ENCODE measurements at places on chromosomes 16 and 17.

DNA sequence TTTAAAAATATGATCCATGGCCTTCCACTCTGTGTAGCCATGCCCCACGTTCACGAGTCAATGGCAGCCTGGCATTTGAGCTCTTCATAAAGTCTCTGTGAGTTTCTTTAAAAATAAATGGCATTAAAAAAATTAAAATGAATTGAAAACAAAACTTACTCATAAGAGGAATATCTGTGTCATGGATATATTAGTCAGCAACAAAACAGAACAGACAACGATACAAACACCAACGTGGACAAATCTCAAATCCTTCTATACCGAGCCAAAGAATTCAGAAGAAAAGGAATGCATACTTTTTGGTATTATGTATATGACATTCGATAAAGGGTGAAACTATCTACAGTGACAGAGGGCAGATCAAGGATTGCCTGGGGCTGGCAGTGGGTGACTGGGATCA is 8.2 kb upstream of the CMIP start:
- no peak for DNase-seq

DNA sequence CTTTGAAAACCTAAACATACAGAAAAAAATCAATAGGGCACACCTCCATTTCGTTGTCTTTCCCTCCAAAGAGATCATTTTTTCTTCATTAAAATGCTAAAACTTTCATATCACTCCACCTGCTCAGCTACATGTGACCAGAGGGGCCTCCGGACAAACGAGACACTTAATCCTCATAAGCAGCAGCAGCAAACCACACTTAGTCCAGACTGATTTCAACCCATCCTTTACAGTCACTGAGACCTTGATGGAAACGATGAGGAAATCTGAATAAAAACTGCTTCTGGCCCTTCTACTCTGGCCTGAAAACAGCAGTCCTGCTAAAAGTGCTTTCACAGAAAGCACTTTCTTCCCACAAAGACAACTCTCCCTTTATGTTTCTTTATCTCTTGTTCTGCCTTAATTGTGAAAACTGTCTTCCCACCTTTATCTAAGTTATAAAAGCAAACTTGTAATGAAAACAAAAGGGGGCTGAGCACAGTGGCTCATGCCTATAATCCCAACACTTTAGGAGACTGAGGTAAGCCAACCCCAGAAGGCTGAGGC is 4.6 kb downstream of the ANKRD11 start:
- no peak for DNase-seq

DNA sequence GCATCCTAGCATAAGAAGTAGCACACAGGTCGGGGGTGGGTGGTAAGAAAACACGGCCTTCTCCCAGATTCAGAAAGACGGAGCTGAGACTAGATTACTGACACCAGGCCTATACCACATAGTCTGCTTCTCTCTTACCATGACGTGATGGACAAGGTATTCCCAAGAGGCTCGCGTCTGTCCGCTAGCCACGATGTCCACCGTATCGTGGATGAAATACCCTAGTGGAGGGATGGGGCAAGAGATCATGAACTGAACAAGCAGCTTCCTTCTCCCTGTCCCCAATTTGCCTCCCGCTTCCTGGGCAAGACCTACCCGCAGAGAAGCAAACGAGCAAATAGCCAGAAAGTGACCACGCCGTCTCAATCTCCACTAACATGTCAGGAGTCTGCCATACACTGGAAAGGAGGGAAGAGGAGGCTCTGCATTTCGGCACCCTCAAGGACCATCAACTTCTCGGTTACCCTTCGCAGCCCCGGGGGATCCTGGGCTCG is 820 bp downstream of the TLCD1 start:
- DNase-seq, result no peak

DNA sequence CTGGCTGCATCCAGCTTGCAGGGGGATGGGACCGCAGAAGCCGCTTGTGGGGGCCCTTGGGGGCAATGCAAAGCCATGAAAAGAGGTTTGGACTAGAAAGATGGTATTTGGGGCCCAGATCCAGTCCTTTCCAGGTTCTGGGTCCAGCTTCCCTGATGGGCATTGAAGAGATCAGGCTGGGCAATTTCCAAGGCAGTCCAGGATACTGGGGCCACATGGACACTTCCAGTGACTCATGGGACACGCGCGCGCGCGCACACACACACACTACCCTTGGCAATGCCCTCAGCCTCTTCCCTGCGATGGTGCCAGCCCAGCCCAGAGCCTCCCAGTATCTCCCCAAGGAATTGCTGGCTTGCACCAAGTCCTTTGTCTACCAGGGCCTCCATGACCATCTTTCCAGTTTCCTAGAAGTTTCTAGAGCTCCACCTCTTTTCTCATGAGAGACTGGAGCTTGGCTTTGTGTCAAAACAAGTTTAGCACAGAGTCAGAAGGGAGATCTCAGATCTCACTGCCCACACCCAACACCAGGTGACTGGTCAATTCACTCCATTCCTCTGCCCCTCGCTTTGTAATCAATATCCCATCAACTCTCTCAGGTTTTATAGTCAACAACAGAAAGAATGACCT is 44.3 kb downstream of the WNT3 start:
- DNase-seq, result no peak

DNA sequence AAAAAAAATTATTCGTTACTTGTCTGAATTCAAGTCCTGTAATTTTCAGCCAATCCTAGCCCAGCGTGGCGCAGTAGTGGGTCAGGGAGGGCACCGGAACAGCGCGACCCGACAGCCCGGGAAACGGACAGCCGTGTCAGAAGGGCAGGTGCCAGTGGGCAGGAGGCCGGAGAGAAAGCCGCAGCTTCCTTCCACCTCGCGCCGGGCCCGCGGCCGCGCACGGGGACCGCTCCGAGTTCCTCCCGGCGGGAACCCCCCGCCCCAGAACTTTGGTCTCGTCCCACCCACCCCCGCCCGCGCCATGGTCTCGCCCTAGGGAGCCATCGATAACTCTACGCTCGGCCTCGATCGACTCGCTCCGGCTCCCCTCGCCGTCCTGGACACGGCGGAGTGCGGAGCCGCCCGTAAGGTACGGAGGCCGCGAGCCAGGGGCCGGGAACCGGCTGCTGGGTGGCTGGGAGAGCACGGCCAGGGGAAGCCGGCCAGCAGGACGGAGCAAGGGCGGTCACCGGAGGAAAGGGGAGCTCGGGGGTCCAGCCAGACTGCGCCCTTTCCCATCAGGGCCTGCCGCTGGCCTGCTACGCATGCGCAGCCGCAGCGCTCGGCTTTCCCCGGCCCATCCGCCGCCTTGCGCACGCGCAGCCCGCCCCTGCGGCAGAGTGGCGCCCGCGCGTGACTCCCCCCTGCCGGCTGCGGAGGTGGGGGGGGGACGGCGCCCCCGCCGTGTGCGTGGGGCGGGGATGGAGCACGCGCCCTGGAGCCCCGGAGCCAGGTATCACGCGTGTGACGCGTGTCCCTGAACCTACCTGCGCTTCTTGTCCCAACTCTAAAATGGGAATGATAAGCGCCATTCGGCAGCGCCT is at the start of gene MLST8:
MLST8 (plus strand) TSS at position 351 of the 863 bp plus-strand sequence. CDS start 632 bp downstream, outside the sequence.
- peak; percentile 83 for DNase-seq

GRCh38 chr17:82892899-82893565 is 53.2 kb upstream of the ZNF750 start:
- DNase-seq, result no peak

GRCh38 chr17:76683011-76683755 is 27.6 kb downstream of the MXRA7 start:
- DNase-seq, result no peak

GRCh38 chr17:41258406-41258805 is 3.2 kb downstream of the KRTAP9-9 start:
- no peak for DNase-seq

GRCh38 chr16:15985144-15985543 is 35.7 kb downstream of the ABCC1 start:
- no peak for DNase-seq

DNA sequence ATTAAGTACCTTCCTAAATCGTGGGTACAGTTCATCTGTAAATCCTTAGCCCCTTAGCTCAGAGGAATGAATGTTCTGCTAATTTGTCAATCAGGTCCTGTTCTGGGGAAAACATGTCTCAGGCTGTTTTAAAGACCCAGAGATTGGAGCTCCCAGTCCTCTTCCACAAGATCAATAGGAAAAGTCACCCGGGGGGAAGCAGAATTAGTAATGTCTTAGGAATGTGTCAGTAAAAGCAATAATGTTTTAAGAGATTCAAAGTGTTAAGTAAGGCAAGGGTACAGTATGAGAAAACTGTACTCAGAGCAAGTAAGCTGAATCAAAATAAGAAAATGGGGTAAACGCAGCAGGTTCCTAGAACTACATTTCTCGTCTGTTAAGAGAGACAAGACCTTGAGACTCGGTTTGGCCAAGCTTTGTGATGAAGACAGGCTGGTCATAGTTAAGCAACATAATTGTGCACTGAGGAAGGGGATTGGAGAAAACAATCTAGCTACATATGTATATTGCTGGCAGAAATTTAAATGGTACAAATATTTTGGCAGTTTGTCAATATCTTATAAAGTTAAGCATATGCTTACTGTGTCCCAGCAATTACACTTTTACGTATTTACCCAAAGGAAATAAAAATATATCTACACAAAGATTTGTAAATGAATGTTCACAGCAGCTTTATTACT is 192.9 kb upstream of the C17orf78 start:
- DNase-seq, result no peak

DNA sequence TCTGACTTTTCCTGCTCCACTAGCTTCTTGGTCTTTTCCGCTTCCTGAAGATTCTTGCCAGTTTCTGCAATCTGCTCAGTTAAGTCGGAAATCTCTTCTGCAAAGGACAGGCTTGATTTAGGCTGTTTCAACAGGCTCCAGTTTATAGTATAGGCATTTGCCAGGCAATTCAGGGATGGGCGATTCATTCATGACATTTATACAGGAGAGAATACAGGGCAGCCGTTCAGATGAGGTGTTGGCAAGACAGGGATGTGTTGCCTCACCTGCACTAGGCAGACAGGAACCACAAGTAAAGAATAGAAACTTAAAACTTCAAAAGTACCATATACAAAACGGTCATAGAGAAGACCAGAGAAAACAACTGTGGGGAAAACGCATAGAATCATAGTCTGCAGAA is 61.7 kb downstream of the MYH13 start:
- DNase-seq, result no peak

DNA sequence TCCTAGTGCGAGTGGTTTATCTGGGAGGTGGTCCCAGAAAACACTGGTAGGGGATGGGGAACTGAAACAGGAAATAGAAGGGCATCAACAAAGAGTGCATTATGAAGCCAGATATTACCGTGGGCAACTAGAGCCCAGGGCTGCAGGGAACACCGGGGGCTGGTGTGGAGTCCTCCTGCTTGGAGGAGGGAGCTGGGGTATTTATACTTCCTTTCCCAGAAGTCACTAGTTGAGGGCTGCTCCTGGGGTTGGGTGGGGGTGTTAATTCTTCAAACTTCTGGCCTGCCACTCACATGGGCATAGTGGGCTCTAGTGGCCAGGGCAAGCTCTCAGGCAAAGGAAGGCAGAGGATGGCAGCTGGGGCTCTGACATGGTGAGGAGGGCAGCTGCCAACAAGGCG is 14.7 kb downstream of the LAT start:
- no peak for DNase-seq

GRCh38 chr17:50905460-50905803 is 39.3 kb upstream of the TOB1 start:
- DNase-seq, result no peak

DNA sequence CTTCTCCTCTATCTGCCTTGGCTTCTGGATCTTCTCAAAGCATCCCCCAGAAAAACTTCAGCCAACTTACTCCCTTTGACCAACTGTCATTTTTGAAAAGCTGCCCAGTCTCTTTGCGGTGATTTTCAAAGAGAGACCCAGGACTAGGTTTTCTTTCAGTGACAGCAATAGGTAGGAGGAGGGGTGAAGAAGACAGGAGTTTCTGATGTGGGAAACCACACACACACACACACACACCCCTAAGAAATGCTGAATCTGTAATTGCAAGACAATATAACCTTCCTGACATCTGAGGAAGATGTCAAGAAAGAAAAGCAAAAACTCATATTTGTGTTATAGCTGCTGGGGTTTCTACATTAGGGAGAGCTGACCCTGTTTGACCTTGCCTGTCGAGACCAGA is 5.2 kb downstream of the FAM20A start:
- DNase-seq, result no peak

DNA sequence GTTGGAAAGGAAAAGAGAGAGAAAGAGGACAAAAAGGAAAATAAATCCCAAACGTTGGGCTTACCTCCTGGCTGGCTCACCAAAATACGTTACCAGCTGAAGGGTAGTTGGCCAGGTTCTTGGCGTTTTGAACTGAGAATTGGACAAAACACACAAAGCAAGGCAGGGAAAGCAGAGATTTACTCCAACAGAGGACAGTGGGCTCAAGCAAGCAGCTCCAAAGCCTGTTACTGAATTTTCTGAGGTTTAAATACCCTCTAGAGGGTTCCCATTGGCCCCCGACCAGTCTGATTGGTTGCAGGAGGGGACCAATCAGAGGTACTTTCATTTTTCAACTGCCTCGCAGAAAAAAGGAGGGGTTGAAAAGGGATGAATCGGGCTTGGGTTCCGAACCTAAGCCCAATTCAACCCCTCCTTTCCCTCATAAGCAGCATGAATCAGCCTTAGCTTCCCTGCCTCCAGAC is 55.6 kb upstream of the ALOX12 start:
- DNase-seq, result no peak

DNA sequence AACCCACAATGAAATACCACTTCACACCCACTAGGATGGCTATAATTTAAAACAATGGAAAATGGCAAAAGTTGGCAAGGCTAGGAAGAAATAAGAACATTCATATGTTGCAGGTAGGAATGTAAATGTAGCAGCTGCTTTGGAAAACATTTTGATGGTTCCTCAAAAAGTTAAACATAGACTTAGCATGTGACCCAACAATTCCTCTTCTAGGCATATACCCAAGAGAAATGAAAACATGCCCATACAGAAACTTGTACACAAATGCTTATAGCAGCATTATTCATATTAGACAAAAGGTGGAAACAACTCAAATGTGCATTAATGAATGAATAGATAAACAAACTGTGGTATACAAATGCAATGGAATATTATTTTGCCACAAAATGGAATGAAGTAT is 36.1 kb downstream of the MEOX1 start:
- DNase-seq, result peak; percentile 13

- no peak for DNase-seq
These were observed 422.4 kb downstream of the NPIPA8 start for GRCh38 chr16:17914168-17914567.

- peak; percentile 44 for DNase-seq
These were observed 3.5 kb downstream of the CTRB1 start for GRCh38 chr16:75222271-75222783.

- DNase-seq, result no peak
These were observed 650.9 kb downstream of the TOX3 start for GRCh38 chr16:51896013-51896412.

GRCh38 chr17:77314601-77315000 is 173.8 kb downstream of the SEC14L1 start:
- DNase-seq, result no peak

- no peak for DNase-seq
These were observed 30.7 kb downstream of the PRKAR1A start for GRCh38 chr17:68542698-68543463.

- no peak for DNase-seq
These were observed 1.3 kb downstream of the NF1 start for GRCh38 chr17:31096106-31096436.

GRCh38 chr16:83269541-83269940 is 538.2 kb upstream of the HSBP1 start:
- DNase-seq, result no peak

GRCh38 chr17:9363440-9364350 is 211.9 kb downstream of the STX8 start:
- DNase-seq, result no peak

All from inflammatory macrophage treated with lipopolysaccharide for 4 hours (primary cell).